ENCODE measurements at places on chromosomes 5 and 9.

- no peak for DNase-seq
These were observed 18.6 kb downstream of the MED10 start for GRCh38 chr5:6359555-6360322.

GRCh38 chr5:131854134-131854533 lies 57.3 kb upstream of the FNIP1 start:
- DNase-seq, result no peak

- DNase-seq, result no peak
These were observed 10.9 kb downstream of the AQP3 start for GRCh38 chr9:33436445-33436844.

DNA sequence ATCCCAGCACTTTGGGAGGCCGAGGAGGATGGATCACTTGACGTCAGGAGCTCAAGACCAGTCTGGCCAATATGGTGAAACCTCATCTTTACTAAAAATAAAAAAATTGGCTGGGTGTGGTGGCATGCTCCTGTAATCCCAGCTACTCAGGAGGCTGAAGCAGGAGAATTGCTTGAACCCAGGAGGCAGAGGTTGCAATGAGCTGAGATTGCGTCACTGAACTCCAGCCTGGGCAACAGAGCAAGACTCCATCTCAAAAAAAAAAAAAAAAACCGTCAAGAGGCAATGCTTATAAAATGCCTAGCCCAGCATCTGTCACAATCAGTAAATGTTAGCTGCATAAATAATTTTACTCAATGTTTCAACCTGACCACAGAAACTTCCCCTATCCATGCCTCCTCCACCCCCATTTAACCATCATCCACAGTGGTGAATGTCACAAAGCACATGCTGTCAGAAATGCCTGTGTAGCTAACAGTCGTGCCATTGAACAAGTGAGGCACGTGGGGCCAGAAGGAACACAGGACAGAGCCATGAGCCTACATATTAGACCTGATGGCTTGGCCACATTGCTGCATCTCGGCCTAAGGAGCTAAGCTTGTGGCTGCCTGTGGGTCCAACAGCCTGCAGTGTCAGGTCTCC lies 16.8 kb upstream of the TCOF1 start:
- no peak for DNase-seq

GRCh38 chr5:42570966-42571960 lies 148.0 kb downstream of the GHR start:
- DNase-seq, result no peak

DNA sequence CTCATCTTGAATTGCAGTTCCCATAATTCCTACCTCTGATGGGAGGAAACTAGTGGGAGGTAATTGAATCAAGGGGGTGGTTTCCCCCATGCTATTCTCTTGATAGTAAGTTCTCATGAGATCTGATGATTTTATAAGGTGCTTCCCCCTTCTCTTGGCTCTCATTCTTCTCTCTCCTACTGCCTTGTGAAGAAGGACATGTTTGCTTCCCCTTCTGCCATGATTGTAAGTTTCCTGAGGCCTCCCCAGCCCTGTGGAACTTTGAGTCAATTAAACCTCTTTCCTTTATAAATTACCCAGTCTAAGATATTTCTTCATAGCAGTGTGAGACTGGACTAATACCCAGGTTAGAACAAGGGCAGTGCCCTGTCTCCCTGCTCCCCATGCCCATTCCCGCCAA lies 7.5 kb upstream of the TRIO start:
- no peak for DNase-seq

DNA sequence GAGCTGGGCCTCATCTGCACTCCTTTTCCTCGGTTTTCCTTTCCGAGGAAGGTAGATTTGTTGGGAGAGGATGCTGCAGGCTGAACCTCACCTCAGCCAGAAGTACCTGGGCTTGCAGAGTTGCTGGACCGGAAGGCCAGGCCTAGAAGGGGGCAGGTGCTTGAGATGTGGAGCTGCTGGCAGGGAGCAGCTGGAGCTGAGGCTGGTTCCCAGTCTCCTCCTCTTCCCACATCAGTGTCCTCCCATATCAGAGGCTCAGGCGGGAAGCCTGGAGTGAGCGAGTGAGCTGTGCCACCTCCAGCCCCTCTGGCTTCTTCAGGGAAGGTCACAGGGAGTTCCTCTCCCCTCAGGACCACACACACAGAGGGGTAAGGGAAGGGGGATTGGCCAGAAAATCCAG lies 259.4 kb downstream of the GADD45G start:
- no peak for DNase-seq

DNA sequence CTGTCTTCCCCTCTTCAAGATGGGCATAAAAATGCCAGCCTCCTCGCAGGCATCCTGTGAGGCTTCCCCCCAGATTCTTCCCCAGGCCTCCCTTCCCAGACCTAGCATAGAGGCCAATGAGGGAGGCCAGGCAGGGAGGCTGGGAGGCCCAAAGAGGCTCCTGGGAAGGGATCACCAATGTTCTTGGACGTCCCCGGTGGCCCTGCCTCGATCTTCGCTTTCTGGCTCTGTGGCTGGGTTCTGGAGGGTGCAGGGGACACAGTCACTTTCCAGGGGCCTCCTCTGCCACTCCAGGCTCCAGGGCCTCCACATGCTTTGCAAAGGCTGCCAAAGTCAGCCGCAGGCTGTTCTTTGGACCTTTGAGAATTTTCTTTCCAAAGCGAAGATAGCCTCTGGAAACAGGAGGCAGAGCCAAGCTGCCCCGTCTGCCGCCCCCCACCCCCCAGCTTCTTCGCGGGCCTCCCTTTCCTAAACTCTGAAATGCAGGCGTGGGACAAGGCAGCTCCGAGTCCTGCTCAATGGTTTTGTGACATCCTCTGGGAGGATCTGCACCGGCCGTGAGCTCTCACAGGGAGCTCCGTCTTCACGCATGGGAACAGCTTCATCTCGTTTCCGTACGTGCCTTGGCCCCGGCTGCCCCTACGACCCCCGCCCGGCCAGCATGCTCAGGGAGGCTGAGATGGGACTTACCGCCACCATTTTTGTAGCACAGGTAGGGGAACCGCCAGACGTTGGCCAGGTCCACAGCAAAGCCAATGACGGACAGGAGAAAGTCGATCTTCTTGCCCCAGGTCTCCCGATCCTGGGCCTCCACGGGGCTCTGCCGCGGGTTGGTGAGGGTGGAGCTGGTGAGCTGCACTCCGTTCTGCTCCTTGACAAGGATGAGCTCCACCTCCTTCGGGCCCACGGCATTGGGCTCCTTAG lies 2.8 kb downstream of the SLC6A3 start:
- DNase-seq, result no peak

GRCh38 chr9:78026947-78027346 lies 4.7 kb downstream of the GNAQ start:
- no peak for DNase-seq

DNA sequence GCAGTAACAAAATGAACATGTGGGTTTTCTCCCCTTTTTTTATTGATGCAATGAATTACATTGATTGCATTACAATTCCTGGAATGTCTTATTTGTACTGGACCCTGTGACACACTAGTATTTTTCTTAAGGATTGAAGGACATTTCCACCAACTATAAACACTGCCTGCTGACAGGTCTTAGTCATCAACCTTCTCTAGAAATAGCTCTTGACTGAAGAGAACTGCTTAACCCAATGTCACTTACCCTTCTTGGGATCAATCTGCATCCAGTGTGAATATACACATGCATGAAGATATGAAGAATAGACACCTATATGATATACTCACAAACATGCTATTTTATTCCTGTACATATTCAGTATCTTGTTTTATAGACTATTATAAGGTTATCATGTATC lies 130.6 kb downstream of the FBXO38 start:
- no peak for DNase-seq

DNA sequence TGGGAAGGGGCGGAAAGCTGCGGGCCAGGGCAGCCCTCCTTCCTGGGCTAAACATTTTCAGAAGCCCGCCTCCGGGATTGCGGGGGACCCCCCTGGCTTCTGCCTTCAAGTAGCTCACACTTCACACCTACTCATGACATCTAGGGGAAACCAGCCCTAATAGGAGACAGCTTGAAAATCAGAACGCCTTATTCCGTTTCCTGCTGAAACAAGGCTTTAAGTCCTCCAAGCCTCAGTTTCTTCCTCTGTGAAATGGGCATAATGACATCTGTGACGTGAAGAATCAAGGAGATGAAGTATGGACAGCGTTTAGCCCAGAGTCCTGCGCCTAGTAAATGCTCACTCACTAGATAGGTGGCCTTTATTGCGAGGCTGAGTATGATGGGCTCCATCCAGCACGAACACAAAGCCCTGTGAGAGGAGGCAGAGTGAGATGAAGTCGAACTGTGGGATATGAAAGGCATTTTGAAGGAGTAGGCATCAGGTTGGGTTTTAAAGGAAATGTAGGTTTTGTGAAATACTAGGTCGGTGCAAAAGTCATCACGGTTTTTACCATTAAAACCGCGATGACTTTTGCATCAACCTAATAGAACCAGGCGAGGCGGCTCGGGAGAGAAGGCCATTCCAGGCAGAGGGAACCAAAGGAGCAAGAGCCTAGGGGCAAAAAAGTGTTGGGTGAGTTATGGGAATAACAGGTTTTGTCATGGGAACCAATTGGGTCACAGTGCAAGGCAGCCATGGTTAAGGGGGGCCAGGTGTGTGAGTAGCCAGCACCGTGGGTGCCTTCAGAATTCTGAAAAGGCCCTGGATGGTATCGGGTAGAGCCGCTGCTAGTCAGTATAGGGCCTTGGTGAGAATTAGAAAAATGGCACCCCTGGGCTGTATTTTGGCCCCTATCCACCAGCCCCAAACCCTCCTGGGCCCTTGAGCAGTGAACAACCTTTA lies 1.0 kb upstream of the TSC1 start:
- DNase-seq, result no peak

- no peak for DNase-seq
These were observed 95.7 kb downstream of the NFIB start for GRCh38 chr9:14218253-14218652.

DNA sequence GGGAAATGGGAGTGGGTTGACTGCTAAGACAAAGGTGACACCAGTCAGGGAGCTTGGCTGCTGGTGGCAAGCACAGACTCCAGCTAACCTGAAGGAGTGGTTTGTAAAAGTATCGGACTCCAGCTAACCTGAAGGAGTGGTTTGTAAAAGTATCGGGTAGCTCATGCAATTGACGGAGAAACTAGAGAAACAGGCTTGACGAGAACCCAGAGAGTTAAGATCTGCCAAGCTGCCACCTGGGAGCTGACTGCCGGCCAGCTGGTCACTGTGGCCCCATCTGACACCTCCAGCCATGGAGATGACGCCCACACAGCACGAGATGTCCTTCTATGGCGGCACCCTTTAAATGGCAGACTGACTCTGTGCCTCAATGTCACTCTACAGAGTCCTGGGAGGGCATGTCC lies 28.3 kb upstream of the CRB2 start:
- DNase-seq, result no peak

GRCh38 chr9:113511856-113512761 lies 48.6 kb downstream of the RGS3 start:
- DNase-seq, result peak; percentile 42

DNA sequence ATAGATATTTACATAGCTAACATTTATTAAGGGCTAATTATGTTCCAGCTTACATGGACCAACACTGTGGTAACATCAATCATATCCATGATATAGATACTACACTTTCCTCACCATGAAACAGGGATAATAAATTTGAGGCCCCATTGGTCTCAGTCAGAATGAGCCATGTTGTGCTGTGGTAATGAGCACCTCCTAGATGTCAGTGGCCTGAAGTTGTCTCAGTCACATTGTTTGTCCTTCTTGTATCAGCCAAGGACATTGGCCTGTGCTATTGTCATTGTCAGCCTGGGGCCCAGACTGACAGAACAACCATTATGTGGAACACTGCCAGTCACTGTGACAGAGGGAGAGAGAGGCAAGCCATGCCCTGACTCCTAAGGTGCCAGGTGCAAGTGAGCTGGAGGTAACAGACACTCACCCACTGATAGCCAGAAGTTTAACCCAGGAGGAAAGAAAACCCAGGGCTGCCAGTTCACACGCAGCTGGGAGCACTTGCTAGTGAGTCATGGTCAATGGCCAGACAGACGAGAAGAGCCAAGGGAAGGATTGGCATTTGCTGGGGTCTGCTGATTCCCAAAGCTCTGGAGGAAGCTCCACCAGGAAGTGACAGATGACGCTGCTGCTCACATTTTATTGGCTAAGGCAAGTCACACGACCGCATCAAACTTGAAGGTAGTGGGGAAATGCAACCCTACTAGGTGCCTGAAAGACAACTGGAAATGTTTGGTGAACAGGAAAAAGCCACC lies 224.2 kb downstream of the MELK start:
- no peak for DNase-seq
